Activated CD4-positive, alpha-beta T cell treated with anti-CD3 and anti-CD28 coated beads for 36 hours (primary cell): ENCODE measurements at places on chromosomes 2 and 18. TPM values are rescaled to one million over a fixed set of nuclear protein-coding genes. Genes with fewer than 3 reads are reported as not detected.

Gene TUBA4B
- not detected for total RNA-seq

Gene GRHL1
- 0.27 TPM for total RNA-seq

Gene NTSR2
- total RNA-seq = not detected

Gene SOWAHC
- 0.63 TPM for total RNA-seq

Gene MORN2
- total RNA-seq = 6.6 TPM
